ENCODE measurements at places on chromosomes 5 and 9.

GRCh38 chr5:91487420-91487819, 104.3 kb upstream of the ARRDC3 start:
- no peak for DNase-seq

- DNase-seq, result no peak
These were observed 599.9 kb downstream of the CSNK1G3 start for GRCh38 chr5:124111886-124112285.

GRCh38 chr9:20031836-20032235, 243.0 kb upstream of the SLC24A2 start:
- peak; percentile 47 for DNase-seq

DNA sequence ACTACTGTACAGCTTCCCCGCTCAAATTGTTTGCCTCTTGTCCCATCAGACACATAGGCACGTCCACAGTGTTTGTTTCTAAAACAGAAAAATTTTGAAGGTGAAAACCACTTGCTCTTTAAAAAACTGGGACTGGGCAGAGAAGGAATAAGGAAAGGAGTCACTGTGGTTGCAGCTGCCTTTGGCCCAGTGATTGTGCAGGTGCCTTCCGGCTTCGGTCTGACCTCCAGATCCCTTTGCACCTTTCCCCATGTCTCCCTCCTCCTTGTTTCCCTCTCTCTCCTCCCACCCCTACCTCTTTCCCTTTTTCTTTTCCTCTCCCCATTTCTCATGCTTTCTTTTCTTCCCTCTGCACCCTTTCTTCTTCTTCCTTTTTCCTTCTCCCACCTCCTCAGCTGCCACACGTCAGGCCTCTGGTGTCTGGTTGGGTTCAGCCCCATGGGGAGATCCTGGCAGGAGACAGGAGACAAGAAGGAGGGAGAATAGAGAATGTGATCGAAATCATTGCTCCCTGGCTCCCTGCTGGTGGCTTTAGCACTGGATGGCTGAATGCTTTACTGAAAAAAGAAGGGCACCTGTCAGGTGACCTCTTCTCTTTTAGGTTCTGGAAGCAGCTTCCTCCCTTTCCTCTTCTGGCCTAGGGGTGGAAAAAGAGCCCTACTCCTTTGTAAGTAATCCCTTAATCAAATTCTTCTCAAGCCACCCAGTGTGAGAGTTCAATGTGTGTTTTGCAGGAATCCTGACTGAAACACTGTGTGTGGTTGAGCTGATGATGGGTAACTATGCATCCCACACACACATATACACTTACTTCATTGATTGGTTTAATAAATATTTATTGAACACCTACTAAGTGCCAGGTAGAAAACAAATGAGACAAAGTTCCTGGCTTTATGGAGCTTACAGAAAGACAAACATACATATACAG, 267.3 kb downstream of the MAST4 start:
- DNase-seq, result no peak

DNA sequence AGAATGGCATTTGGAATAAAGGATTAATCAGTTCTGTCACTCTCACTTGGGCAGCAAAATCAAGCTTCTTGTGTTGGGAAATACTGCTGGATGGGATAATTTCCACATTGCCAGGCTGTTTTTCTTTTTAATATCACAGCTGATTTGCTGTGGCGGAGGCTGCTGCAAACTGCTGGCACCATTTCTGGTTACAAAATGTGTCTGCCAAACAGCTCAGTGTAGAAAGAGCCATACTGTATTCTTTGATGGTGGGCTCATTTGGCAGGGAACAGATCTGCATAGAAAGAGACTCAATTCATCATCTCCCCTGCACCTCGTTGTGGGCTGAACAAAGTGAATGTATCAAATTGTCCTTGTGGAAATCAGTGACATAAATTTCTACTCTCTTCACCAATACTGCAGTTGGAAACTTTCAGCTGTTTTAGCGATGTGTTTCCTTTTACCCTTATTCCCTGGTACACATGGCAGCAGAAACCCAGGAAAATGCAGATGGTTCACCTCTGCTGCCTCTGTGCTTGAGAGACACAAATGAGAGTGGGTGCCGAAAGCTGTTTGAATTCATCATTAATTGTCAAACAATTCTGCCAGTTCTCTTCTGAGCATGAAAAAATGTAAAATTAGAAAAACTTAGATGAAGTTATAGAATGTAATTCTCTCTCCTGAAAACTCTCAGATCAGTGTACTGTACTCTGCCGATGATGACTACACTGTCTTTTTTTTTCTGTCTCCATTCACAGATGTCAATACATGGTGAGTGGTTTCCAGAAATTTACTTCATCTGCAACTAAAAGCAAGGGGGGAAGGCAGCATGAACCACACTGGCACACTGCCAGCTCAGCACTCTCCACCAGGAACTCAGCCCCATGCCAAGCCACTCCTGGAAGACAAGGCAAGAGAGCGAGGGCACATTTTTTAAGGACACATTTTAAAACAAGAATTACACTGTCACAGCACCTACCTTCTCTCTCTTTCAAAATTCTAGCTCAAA, 75.0 kb downstream of the HMHB1 start:
- peak; percentile 22 for DNase-seq

GRCh38 chr9:81374459-81375186, 314.7 kb downstream of the TLE1 start:
- DNase-seq, result peak; percentile 47

- DNase-seq, result no peak
These were observed 52.7 kb downstream of the DENND4C start for GRCh38 chr9:19283072-19283710.

DNA sequence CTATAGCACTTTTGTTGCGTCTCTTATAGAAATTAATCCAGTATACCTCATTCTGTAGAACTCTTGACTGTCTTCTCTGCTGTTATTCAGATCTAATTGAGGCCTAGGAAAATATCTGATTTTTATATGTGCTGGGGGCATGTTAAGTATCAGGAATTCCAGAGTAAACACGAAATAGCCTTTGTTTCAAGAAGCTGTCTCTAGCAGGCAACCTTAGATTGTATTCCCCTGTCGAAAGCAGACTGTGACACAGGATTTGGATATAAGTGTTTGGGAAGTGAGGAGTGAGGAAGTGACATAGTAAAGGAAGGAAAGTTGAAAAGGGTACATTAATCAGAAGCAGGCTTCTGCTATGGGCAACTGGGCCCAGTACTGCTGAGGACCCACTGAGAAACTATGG, 72.1 kb upstream of the RASA1 start:
- peak; percentile 47 for DNase-seq

DNA sequence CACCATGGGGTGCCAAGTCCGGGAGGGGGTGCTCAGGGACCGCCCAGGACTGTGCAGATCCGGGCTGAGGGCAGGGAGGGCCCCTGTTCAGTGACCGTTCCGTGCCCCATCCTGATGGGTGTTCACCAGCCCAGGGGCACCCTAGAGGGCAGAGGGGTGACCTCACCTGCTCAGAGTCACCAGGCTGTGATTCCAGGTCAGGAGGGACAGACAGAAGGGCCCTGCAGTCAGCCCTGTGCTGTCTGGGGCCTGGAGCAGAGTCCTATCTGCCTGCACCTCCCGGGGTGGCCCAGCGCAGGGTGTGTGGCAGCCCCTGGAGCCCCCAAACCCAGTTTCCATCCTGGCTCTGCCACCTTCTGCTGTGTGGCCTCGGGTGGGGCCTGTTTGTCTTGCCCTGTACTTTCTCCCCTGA, 241.9 kb downstream of the PBX3 start:
- no peak for DNase-seq

DNA sequence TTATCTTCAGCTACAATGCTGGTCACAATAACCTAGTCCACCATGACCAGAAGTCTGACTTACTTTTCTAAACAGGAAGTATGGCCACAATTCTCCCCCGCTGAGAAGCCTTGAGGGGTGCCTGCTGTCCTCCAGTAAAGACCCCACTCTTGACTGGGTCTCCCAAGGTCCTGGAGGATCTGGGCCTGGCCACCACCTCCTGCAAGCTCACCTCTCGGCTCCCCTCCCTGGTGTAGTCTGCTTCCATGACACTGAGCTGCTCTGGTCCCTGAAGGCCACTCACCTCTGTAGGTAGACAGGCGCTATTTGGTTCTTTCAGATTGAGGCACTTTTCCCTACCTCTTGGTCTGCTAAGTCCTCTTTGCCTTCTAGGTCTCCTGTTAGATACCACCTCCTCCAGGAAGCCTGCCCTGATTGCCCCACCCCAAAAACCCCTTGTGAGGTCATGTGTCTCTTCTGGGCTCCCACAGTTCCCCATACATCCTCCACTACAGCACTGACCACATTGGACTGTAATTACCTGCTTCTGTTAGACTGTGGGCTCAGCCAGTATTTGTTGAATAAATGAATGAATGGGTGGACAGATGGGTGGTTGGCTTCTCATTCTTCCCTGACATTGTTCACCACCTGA, 62.6 kb upstream of the IER5L start:
- DNase-seq, result no peak

DNA sequence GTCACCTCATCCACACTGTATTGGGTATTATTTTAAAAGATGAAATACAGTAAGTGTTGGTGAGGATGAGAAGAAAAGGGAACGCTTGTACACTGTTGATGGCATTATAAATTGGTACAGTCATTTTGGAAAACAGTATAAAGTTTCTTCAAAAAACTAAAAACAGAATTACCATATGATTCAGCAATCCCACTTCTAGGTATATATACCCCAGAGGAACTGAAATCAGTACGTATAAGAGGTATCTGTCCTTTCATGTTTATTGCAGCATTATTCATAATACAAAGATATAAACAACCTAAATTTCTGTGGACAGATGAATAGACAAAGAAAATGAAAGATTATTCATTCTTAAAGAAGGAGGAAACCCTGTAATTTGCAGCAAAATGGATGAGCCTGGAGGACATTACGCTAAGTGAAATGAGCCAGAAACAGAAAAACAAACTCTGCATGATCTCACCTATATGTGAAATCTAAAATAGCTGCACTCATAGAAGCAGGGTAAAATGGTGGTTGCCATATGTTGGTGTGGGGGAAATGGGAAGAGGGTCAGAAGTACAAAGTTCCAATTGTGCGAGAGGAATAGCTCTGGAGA, 191.6 kb downstream of the TRIM36 start:
- DNase-seq, result no peak

- no peak for DNase-seq
These were observed 80.7 kb downstream of the NRG2 start for GRCh38 chr5:139962445-139962844.

- DNase-seq, result peak; percentile 6
These were observed 794 bp upstream of the DCAF12 start for GRCh38 chr9:34127035-34127948.

- DNase-seq, result peak; percentile 81
These were observed 214.3 kb downstream of the GNA14 start for GRCh38 chr9:77433675-77434445.

GRCh38 chr9:76570826-76571225, 111.8 kb downstream of the GCNT1 start:
- no peak for DNase-seq
